ENCODE measurements at places on chromosomes 12 and 14.

GRCh38 chr14:84961637-84962036 lies 568.3 kb upstream of the FLRT2 start:
- no peak for DNase-seq

DNA sequence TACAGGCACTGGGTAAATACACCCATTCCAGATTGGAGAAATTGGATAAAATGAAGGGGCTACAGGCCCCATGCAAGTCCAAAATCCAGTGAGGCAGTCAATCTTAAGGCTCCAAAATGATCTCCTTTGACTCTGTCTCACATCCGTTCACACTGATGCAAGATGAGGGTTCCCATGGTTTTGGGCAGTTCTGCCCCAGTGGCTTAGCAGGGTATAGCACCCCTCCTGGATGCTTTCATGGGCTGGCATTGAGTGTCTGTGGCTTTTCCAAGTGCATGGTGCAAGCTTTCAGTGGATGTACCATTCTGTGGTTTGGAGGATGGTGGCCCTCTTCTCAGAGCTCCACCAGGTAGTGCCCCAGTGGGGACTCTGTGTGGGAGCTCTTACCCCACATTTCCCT lies 427.2 kb downstream of the TRHDE start:
- DNase-seq: no peak

DNA sequence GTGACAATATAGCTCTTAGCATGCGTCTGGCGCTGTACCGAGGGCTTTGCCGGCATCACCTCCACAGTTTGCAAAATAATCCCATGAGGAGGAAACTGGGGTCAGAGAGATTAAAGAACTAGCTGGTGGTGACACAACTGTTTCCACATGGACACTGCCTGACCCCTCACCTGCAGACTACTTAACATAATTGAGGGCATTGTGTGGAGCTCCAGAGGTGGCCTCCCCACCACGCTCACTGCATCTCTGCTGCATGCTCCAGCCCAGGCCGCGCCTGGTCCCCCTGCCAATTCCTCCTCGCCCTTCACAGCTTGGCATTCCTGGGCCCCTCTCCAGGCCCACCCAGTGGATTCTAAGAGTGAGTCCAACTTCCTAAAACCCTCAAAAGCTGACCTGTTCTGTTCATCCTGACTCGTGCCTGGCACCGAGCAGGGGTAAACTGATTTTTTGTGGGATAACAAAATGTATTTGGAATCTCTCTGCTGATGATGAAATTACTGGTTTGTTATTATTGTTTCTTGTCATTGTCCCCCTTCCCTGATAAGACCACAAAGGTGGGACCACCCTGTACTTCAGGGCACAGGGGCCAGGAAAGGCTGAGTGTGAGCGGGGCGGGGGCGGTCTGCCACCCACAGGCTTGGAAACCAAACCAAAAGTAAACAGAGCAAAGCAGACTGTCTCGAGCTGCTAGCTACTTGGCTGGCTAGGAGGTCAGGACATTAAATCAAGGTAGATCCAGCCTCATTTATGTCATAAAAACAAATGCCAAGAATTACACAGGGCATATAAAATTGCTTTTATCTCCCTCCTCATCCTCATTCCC lies 40.6 kb downstream of the CHGA start:
- no peak for DNase-seq

GRCh38 chr14:36260970-36261640 lies 59.3 kb downstream of the MBIP start:
- no peak for DNase-seq

- no peak for DNase-seq
These were observed 90.9 kb upstream of the CCDC196 start for GRCh38 chr14:66395300-66395699.

DNA sequence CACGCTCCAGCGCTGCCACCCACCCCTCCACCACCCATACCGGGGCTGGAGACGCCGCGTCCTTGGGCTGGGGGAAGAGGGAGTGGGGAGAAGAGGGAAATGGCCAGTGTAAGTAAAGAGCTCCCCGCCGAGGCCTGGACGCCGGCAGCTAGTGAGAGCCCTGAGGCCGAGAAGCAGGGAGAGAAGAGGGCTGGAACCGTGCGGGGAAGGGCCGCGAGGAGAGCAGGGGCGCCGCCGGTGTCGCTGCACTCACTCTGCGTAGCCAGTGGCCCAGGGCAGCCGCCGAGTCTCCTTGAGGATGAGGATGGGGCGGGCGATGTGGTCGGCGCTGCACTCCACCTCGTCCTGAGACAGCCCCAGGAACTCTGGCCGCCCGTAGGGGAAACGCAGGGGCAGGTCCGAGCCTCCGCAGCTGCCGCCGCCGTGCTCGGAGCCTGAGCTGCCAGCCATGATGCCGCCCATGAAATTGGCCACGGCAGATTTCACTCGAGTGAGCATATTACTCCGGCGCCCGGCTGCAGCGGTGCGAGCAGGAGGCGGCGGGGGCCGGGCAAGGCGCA lies 631 bp downstream of the PPM1H start:
- DNase-seq: peak; percentile 30

DNA sequence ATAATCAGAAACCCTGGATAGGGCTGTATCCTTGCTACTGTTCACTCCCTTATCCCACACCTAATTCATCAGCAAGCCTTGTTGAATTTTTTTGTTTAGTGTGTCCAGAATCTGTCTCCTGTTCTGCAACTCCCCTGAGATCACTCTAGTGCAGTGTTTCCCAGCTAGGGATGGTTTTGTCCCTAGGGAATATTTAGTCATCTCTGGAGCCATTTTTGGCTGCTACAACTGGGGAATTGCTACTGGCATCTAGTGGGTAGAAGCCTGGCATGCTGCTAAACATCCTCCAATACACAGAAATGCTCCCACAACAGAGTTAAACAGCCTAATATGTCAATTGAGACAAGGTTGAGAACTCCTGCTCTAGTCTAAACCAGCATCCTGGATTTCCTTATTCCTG lies 248.0 kb downstream of the NPAS3 start:
- peak; percentile 35 for DNase-seq

- no peak for DNase-seq
These were observed 19.9 kb downstream of the CALM1 start for GRCh38 chr14:90416720-90417119.

DNA sequence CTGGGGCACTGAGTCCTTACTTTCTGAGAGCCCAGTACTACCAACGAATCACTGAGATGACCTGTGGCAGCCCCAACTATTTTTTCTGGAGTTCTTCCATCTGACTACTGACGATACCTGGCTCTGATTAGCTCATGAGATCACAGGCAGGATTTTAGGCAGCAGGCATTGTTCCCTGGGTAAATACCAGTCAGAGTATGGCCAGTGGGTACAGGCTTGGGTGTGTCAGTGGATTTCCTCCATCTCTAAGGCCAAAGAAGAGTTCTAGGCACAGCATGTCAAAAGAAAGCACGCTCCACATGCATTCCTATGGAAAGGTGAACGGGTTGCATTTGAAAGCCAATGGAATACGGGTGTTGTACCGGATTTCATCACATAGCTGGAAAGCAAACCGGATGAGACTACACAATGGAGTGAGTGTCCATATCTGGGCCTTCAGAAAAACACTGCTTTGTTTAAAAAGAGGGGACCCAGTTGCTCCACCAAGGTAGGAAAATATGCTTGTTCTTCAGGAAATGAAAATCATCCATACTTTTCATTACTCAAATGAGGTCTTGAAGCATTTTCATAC lies 55.0 kb downstream of the PAX9 start:
- DNase-seq: no peak

DNA sequence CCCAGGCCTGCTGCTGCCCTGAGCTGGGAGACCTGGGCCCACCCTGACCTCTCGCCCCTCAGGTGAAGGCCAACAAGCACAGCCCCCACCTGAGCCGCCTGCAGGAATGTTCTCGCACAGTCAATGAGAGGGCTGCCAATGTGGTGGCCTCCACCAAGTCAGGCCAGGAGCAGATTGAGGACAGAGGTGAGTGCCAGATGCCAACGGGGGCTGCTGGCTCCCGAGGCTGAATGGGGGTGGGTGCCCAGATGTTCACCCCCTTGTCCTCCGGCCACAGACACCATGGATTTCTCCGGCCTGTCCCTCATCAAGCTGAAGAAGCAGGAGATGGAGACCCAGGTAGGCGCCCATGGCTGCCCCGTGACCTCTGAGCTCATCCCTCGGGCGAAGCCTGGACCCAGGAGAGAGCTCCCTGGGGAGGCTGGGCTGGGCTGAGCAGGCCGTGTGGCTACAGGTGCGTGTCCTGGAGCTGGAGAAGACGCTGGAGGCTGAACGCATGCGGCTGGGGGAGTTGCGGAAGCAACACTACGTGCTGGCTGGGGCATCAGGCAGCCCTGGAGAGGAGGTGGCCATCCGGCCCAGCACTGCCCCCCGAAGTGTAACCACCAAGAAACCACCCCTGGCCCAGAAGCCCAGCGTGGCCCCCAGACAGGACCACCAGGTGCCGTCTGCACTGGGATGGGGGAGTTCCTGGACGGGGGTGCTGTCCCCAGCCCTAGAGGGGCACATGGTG lies 25.8 kb downstream of the HIP1R start:
- no peak for DNase-seq

DNA sequence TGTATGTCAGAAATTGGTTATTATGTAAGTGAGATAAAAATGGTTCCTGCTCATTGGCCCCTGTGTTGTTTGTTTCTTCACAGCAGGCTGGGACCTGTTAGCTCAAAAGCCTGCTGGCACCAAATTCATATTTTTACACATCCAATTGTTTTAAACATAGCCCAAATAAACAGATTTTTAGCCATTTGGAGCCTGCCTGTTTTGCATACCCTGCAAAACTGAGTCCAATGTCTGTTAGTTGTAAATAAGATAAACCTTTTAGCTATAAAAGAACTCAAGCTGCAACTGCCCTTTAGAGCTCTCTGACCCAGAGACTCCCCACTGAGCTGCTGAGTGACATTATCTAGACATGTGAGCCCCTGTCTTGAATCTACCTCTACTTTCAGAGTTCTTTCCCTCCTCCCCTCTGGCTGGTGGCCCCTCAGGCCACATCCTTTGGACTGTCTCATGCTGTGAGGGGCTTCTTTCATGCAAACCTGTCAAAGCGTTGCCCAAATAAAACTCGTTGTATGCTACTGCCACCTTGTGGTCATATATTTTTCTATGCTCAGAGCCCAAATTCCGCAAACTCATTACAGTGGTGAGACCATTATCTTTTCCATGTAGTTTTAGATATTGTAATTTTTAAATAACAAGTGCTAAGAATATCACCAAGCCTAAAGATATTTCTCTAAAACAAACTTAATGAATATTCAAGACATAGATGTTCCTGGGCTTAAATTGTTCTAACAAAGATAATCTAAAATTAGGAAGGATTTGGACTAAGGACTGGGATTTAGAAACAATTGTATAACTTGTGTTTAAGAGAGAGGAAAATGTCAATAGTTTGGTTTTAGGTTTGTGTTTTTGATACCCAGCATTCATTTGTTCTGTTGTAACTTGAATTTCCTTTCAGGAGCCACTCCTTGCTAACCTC lies 337.9 kb downstream of the AACS start:
- DNase-seq: no peak

DNA sequence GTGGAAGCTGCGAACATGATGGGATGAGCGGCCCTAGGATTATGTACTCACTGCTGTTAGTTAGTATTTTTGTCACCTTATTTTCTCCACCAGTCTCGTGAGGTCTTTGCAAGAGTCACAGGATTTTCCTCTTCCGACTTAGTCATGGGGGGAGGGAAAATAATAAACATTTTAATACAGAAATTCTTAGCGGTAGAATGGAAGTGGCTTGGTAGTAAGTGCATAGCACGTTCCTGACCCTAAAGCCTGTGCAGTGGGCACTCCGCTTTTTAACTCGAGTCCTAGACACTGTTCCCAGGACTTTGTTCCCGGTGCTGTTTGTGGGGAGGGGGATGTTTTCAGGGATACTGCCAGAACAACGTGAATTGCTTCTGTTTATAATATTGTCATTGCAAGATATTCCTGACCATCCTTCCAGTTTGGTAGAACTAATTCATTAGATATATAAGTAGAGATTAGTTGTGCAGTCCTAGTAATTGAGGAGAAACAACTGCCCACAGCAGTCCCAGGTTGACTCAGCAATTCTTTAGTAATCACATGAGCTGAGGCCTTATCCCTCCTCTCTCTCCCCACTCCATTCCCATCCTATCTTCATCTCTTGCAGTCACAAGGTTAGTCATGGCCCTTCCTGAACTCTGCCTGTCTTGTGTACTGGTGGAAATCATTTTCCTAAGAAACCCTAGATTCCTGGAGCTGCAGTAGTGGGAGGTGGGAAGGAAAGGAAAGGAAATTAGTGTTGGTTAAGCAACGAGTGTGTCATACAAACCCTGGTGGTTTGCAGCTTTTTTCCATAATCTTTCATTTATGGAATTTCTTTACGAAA lies 799 bp downstream of the SLC38A6 start:
- no peak for DNase-seq

DNA sequence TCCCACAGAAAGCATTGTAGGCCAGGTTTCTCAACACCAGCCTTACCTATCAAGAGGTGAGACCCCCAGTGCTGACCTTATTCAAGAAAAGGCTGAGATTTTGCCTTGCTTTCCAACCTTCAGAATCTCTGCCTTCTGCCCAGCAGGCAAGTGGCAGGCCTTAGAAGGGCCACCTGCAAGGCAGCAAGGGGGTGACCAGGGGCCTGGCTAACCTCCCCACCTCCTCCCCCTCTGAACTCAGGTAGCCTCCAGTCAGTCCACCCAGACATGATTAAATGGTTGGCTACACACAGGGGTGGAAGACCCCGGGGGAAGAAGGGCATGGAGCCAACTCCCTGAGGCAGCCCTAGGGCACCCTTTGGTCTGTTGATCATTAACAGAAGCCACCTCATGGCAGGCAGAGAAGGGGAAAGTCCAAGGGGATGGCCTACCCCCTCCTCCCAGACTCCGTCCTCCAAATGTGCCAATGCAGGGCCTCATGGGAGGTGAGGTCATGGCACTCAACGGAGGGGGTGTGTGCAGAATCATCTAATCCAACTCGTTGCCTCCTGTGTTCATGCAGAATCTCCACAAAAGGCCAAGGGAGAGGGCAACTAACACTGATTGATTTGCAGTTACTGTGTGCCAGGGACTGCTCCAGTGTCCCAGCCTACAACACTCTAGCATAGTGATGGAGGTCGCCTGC lies 8.5 kb downstream of the ZFP36L1 start:
- no peak for DNase-seq

GRCh38 chr12:124582108-124582424 lies 14.7 kb upstream of the NCOR2 start:
- DNase-seq: no peak

GRCh38 chr12:108642899-108643654 lies 9.4 kb upstream of the SELPLG start:
- no peak for DNase-seq

GRCh38 chr12:67456431-67456901 lies 187.3 kb downstream of the CAND1 start:
- DNase-seq: no peak

DNA sequence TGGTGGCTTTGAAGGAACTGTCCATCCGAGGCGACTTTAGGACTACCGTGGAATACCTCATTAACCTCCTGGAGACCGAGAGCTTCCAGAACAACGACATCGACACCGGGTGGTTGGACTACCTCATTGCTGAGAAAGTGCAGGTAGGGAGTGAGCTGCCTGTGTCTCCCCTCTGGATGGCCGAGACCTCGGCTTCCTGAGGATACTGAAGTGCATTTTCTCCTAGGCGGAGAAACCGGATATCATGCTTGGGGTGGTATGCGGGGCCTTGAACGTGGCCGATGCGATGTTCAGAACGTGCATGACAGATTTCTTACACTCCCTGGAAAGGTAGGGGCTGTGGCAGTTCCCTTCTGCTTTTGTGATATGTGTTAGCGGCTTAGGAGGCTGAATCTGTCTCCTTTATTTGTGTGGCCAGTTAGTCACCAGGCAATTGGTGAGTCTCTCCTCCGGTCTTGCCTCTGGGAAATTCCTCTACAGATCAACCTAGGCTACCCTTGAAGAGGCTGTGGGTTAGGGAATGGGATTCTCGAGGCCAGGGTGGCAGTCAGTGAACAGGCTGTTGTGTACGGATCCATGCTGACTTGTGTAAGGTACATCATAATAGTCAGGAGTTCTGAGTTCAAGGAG lies 75.3 kb downstream of the ACACB start:
- DNase-seq: no peak

- peak; percentile 5 for DNase-seq
These were observed 233.3 kb upstream of the PPFIA2 start for GRCh38 chr12:81992461-81992860.

All from NCI-H526 treated with DMSO at 0.1 percent for 48 hours (cell line).